Mucosa of descending colon (tissue), 3 donors: ENCODE measurements at places on chromosomes 3 and 15. TPM values are rescaled to one million over a fixed set of nuclear protein-coding genes. Genes with fewer than 3 reads are reported as not detected.

RPUSD2 gene
- 9.4 TPM for total RNA-seq

CNTN4 gene
- 7.8 TPM for total RNA-seq

FBXO40 gene
- total RNA-seq: not detected

HTR3E gene
- 0.16 TPM for total RNA-seq

NAA50 gene
- total RNA-seq: 74.4 TPM

ANKRD63 gene
- total RNA-seq: not detected

NECTIN3 gene
- total RNA-seq: 43.8 TPM

UBAP1L gene
- 2.0 TPM for total RNA-seq

LRRN1 gene
- total RNA-seq: 1.4 TPM

GRCh38 chr3:121488628-121489027 lies 57.2 kb downstream of the POLQ start:
- DNase-seq: no peak

DNA sequence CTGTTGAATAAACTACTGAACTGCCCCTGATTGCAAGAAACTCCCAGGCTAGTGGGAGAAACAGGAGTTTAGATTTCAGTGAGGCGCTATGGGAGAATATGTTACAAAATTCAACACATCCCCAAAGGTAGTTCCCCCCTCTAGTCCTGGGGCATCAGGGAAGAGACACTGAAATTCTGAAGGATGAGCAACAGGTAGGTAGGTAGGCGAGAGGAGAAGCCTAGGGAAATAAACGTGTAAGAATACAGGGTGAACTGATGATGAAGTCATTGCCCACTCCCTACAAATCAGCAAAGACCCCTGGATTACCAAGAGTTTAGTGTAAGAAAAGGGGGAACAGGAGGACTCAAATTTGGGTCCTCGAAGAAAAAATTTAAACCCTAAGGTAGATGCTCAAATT lies 46.3 kb upstream of the RORA start:
- DNase-seq: no peak

DNA sequence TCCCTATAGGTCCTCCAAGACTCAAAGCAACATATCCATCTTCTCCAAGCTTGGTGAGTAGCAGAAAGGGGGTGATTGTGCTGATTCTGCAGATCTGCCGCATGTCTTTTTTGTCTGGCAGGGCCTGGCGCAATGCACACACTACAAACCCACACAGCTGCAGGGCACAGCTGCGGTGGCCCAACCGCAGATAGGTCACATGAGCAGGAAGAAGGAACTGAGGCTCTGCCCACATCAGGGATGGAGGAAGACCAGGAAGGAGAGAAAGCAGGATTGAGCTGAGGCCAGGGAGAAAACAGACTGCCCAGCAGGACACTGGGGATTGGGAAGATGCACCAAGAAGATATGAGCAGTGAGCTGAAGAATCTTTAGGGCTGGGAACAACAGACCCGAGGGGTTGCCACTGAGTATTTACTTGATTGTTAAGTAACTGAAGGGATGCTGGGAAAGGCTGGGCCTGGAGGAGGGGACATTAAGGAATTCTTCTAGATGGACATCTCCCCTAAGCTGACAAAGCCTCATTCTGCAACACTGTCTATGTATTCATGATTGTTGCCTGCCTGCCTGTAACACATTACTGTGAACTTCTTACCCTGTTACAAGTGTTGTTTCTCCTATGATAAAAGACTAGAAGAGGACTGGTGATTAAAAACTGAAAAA lies 126.7 kb downstream of the MYLK start:
- DNase-seq: peak; percentile 58

- no peak for DNase-seq
These were observed 149.0 kb downstream of the SERPINI1 start for GRCh38 chr3:167884481-167884880.

GRCh38 chr3:133799794-133800585 lies 5.6 kb upstream of the SRPRB start:
- DNase-seq: no peak

DNA sequence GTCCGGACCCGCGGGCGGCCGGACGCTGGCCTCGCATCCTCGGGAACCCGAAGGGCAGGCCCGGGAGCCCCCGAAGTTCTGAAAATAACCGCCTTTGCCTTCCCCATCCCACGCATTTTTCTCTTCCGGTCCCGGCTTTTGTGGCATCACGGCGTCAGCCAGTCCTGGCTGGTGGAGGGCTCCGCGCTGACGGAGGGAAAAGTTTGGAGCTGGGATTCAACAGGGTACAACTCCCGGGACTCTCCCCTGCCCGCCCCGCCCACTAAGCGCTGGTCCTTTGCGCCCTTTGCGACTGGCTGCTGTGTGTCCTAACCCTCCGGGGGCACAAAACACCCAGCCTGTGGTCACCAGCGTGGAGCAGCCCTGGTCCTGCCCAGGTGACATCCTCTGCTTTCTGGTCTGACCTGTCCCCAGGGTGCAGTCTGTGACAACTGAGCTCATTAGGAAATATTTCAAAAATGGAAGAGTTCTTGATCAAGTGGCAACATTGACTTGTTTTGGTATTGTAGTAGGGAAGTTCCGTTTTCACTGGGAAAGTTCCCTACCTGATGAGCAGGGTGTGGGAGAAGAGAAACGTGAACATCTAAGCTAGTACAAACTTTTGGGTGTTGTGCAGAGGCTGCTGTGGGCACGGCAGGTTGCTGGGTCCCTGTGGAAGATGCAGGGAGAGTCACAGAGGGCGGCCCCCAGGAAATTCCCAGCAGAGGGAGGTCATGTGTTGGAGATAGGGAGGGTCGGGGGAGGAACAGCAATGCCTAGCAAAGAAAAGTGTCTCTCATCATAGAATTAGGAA lies 775 bp downstream of the ARNT2 start:
- DNase-seq: no peak

DNA sequence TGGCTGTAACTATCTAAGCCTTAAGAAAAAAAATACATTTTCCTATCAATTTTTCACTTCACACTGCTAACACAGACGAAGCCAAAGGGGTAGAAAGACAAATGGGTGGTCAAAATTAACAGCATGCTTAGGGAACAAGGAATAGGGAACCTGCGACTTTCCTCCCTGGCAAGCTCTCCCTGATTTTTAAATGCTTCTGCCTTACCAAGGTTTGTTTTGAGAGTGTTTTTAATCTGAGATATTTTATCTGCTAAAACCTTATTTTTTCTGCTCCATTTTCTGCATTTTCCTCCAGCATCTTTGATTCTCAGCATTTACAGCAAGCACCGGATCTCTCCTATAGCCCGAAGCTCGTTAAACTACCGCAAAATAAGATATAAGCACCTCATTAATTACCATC lies 214.4 kb downstream of the RORA start:
- DNase-seq: no peak

DNA sequence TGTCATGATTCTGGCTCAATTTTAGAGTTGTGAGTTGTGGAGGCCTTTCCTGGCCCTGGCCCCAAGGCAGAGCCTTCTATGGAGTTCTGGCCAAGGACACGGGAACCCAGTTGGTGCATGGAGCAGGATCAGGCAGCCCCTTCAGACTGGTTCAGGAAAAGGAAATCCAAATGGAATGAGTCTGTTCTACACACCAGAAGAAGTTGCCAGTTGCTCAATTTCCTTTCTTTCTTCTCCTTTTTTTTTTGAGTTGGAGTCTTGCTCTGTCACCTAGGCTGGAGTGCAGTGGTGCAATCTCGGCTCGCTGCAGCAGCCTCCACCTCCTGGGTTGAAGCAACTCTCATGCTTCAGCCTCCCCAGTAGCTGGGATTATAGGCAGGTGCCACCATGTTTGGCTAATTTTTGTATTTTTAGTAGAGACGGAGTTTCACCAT lies 28.9 kb upstream of the BHLHE40 start:
- DNase-seq: no peak

GRCh38 chr15:78069052-78069414 lies 8.5 kb downstream of the TBC1D2B start:
- no peak for DNase-seq

GRCh38 chr3:114081037-114081436 lies 24.5 kb downstream of the QTRT2 start:
- DNase-seq: no peak

DNA sequence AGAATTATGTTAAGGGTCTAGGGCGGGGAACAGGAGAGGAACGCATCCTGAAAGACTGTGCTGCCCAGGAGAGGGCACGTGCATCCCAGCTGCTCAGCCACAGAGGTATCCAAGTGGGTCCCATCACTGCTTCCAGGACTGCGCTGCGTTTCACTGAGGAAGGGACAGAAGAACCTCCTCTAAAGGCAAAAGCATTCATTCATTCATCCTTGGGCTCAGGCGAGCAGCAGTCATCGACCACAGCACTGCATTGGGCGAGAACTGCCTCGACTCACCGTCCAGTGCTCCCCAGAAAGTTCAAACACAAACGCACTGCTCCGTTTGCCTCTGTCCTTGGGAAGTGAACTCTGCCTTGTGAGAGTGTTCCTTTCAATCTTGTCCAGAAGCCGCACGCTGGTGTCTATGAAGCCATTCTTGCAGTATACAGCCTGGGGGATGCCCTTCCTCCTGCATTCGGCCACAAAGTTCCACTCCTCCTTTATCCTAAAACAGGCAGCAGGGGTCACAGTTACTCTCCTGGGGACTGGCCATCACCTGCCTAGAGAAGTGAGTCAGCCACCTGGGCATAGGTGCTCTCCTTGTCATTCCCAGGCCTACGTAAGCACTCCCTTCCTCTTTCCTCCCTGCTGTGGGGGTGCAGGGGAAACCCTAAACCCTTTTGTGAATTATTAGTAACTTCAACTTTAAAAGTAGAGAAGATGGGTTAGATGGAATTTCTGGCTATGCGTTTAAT lies 21.2 kb downstream of the LRRC2 start:
- DNase-seq: no peak

DNA sequence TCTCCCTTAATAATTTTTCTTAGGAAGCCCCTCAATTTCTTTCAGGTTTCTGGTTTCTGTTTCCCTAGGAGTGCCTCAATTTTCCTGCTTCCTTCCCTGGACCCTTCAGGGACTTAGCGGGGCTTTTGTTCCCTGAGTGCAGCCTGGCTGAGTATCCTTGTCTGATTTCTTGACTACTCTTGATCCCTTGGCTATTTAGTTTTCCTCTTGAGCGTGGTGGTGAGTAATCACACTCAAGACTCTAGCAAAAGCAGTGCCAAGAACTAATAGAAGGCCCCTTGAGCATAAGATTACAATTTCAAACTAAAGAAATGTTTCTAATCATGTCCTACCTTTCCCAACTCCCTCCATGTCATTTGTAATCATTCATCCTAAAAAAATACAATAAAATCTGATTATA lies 94.3 kb upstream of the C3orf80 start:
- DNase-seq: no peak

- DNase-seq: peak; percentile 77
These were observed at the start of gene SEMA6D for GRCh38 chr15:47717036-47717612. Gene SEMA6D (plus strand): TSS chr15:47717505. CDS start chr15:47759799, 42,294 bp downstream.

DNA sequence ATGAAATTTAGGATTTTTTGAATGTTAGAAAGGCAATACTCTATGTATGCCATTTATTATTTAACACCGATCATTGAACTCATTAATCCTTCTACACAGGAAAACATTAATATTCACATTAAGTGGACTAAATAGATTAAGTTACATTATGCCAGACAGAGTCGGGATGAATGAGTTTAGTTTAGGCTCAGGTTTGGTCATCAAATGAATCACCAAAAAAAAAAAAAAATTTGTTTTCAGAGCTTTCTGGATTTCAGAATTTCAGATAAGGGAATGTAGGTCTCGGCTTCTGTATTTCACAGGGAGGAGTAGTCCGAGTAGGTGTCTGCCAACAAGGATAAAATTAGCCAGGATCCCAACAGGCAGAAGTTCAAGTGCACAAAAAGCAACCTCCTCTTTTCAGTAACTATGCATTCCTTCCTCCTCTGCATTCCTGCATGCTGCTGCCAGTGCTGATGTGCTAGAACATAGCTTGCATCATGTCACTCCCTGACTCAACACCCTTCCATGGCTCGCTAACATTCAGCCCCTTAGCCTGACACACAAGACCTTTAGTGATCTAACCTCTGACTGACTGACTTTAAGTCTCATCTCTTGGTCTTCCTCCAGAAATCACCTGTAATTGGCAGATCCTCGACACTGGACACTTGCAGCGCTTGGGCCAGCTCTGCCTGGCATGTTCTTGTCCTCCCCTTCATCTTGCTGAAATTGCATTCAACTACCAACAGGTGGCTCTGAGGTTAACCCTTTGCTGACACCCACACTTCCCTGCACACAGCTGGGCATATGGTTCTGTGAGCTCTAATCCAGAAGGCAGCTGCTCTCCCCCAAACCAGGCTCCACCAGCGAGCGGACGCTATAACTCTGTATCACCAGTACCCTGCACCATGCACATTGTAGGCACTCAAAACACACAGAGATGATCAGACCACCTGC lies 145.4 kb upstream of the PROK2 start:
- DNase-seq: no peak

DNA sequence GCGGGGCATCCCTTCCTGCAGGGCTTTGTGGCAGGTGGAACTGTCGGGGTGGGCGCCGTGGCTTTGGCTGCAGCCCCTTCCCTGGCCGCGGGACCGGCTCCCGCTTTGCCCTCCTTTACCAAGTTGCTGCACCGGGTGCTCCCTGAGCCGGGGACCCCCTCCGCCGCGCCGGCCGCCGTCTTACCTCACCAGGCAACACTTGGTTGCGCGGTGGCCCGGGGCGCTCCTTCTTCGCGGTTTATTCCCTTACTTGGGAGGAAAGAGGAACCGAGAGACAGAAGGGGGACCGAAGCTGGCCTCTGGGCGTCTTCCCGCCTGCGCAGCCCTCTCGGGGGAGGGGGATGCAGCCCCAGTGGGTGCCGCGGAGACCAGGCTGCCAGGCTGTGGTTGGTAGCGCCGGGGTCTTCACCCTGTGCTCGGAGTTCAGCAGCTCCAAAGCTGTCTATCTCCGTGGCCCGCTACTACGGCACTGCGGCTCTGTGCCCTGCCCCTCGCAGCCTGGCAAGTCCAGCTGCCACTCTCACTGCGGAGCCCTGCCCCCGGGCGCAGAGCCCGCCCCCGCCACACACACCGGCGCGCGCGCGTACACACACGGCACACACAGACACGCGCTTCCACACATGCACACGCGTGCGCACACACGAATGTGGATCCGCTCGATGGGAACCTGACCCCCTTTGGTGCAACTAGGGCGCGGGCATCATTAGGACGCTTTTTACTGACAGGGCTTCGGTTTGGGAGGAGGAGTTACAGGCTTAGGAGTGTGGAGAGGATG lies at the start of gene DGKG:
Gene DGKG (minus strand): TSS at position 473 of the 775 bp plus-strand sequence. CDS start 41,775 bp downstream, outside the sequence.
- DNase-seq: peak; percentile 66

- peak; percentile 82 for DNase-seq
These were observed 78.9 kb downstream of the IQSEC1 start for GRCh38 chr3:12994357-12994606.

GRCh38 chr3:151213881-151214280 lies 10.9 kb upstream of the GPR171 start:
- DNase-seq: no peak

DNA sequence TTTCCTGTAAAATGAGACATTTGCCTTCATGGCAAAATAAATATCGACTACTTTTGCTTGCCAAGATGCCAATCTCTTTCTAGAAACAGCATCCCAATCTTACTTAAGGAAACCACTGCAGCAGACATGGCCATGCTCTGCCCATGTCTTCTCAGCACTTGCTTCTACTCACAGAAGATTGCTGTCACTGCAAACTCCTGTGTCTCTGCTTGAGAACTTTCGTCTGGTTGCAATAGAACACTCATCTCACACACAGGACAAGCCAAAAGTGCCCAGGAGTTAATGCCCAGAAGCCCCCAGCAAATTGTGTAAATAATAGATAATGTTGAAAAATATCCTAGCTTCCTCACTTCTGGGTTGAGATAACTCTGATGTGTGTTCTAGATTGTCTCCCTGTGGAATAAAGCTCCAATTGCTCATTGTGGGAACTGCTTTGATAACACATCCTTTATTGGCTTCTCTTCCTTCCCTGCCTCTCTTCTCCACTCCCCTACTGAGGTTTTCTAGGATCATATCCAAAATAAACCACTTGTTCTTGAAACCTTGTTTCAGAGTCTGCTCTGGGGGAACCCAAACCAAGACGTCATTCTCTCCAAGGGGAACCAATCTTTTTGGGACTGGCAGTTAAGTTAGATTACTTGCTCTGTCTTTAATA lies 156.3 kb upstream of the STRIT1 start:
- no peak for DNase-seq
